ENCODE measurements at places on chromosomes 11 and 22.
A peak's percentile ranks its signal among the peaks of the same experiment; 100 is the strongest.

DNA sequence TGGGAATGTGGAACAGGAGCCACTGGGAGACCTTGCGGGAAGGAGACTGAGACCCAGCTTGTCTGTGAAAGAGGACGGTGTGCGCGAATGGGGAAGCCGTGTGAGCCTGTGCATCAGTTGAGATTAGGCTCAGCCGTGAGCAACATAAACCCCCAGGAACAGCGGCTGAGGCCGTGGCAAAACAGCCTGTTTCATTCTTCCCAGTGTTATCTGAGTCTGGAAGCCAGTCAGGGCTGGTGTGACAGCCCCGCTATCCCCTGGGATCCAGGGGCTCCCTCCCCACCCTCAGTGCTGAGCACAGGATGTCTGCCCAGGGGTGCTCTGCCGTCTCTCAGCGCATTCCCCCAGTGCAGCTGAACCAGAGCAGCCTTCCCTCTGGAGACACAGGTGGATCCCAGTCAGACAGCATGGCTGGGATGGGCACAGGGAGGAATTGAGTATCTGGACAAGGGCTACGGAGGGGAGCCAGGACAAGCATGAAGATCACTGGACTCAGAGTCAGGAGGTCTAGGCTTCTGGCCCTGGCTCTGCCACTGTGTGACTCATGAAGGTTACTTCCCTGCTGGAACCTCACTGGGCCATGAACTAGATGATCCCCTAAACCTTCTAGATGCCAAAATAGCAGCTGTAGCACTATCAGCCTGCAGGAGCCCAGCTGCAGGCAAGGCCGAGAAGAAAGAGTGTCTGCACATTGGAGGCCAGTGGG lies 8.6 kb downstream of the OAF start:
- no peak for DNase-seq

DNA sequence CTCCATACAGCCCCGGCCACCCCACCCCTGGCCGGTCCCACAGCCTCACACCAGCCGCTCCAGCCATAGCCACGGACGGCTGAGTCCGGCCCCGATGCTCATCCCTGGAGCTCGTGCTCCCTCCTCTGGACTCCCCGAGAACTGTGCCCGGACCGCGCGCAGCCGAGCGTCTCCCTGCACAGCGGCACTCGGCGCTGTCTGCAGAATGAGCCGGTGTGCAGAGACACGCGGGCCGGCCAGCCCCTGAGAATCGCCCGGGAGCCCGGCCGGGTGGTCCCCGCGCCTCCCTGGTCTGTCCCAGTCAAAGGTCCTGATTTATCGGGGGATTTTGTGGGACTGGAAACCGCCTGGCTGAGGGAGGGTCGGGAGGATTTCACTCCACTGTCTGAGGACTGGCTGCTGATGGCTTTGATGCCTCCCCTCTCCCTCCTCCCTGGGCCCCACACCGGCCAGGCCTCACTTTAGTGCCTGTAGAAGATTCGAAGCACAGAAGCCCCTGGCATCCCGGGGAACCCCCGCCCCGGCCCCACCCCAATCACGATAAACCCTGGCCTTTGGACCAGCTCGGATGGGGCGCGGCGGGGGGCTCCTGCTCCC lies 102.7 kb downstream of the BRD1 start:
- DNase-seq = peak; percentile 70

DNA sequence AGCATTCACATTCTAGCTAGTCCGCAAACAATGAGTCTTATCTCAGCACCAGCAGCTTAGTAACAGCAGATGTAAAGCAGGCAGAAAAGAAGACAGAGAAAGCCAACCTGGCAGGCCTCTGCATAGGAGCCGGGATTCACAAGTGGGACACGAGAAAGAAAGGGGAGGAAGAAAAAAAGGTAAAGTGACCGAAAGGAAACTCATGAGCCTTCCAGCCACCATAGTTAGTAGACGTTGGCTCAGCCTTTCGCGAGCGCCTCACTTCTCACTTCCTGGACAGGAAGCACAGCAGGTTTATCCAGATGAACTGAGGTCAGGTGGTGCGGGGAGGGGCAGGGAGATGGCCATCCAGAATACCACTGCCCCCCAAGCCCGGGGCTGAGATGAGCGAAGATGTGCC lies 19.7 kb upstream of the KAT5 start:
- DNase-seq = no peak

GRCh38 chr22:42271906-42272305 lies 1.5 kb upstream of the TCF20 start:
- DNase-seq = no peak

DNA sequence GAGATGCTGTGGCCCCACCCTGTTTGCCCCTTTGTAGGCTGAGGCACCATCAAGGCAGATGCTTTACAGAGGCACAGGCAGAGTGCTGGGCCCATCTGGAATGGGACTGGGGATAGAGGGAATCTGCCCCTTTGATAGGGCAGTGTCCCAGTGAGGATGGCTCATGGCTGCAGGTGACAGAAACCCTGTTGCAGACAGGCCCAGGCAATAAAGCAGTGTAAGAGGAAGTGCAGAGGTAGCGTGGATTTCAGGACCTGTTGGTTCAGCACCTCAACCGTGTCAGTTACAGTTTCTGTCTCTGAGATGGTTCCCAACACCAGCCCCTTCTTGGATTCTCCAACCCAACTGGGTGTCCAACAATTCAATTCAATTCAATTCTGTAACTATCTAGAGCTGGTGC lies 25.1 kb downstream of the PRDM11 start:
- DNase-seq = no peak

DNA sequence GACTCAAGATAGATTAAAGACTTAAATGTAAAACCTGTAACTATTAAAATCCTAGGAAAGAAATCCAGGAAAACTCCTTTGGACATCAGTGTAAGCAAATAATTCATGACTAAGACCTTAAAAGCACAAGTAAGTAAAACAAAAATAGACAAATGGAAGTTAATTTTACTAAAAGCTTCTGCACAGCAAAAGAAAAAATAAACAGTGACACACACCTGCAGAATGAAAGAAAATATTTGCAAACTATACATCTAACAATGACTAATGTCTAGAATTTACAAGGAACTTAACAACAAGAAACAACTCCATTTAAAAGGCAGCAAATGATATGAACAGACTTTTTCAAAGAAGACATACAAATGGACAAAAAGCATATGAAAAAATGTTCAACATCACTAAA lies 359.1 kb downstream of the LUZP2 start:
- no peak for DNase-seq

- DNase-seq = no peak
Measured at GRCh38 chr11:3669128-3669527, 2.1 kb downstream of the CHRNA10 start.

DNA sequence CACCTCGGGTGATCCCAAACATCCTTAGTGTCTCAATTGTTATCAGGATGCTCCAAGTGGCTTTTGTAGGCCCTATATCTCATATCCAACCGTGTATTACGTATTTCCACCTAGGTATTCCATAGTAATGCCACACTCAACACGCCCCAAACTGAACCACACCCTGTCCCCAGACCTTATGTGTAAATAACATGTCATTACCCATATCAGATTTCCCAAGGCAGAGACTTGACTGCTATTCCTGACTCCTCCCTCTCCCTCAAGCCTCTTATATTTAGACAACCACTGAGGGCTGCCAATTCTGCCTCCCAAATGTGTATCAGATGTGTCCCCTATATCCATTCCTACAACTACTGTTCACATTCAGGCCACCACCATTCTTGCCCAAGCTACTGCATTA lies 132.8 kb upstream of the NCAM1 start:
- DNase-seq = no peak

All from CD4-positive, alpha-beta T cell treated with Interleukin-12 subunit alpha and Interleukin-12 subunit beta, for 1 hour (primary cell).